IPS DF 19.7 (cell line): ENCODE measurements at places on chromosomes 3 and 15.

DNA sequence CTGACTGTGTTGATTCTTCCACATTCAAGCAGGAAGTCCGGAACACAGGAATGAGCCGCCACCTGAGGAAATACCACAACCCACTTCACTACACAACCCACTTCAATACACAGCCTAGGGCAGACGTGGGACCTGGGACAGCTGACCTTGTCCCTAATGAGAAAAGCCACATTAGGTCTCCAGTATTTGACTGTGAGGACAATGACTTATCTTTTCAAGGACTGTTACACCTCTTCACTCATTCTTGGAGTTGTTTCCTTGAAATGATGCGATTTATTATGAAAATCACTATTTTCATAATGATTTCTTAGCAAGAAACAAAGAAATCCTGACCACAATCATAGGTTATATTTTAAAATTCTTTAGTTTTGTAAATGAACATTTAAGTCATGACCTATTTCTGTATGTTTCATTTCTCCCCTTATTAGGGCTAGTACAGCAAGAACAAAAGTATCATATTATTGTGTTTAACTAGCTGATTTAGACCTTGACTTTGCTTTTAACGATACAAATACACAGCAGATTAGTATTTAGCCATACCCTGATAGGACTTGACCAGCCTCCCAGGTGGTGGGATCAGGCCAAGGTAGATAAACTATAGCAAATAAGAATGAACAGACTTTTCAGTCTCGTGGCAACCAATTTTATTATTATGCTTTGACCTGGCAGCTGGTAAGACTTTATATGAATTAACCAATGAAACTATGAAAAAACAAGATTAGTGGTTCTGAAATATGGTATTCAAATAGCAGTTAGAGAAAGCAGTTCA is 6.0 kb downstream of the RAB27A start:
- DNase-seq, result no peak

DNA sequence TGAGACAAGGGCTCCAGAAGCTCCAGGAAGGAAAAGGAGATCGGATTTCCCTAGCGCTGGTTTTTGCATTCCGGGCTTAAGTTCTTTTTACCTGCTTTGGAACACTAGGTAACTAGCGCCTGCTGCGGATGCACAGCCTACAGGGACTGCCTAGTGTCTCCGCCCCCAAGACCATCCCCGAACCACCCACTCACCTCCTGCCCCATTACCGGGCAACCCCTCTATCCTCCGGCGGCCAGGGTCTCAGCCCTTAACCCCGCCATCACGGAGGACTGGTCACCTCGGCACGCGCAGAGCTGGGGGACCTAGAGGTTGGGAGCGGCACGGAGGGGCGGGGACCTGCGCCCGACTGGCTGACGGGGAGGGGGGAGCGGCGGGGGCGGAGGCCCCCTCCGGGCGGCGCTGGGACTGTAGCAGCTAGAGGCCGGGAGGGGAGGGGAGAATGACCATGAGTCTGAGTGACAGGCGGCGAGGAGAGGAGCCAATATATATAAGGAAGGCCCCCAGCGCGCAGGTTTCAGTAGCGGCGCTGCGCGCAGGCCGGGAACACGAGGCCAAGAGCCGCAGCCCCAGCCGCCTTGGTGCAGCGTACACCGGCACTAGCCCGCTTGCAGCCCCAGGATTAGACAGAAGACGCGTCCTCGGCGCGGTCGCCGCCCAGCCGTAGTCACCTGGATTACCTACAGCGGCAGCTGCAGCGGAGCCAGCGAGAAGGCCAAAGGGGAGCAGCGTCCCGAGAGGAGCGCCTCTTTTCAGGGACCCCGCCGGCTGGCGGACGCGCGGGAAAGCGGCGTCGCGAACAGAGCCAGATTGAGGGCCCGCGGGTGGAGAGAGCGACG is at the start of gene DLL4:
Gene DLL4, plus strand, starts transcription at position 520 of the 839 bp plus-strand sequence. CDS start 329 bp downstream, outside the sequence.
- no peak for DNase-seq

DNA sequence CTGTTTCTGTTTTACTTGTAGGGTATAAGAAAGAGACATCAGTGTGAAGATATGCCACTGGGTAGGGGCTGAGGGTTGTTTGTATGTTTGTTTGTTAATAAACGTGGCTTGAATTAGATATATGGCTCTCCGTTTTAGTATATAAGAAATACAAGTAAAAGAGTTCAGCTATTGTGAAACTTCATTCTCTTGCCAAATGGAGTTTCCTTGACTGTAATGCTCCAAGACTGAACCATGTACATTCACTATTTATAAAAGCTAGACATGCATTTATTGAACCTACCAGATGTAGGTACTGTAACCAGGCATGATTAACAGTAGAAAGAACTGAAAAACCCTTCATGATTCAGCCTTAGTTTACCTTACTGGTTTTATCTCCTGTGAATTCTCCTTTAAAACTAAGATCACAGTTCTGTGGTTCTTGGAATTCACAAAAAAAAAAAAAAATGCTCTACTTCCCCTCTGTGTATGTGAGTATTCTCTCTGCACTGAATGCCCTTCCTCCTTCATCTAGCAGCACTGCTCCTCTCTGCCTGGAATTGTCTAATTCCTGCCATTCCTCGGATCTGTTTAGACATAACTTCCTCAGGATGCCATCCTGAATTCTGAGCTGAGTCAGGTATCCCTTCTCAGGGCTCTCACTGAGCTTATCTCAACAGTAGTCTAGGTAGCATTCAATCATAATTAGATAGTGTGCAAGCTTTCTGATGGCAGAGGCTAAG is 504.4 kb downstream of the FHIT start:
- no peak for DNase-seq

DNA sequence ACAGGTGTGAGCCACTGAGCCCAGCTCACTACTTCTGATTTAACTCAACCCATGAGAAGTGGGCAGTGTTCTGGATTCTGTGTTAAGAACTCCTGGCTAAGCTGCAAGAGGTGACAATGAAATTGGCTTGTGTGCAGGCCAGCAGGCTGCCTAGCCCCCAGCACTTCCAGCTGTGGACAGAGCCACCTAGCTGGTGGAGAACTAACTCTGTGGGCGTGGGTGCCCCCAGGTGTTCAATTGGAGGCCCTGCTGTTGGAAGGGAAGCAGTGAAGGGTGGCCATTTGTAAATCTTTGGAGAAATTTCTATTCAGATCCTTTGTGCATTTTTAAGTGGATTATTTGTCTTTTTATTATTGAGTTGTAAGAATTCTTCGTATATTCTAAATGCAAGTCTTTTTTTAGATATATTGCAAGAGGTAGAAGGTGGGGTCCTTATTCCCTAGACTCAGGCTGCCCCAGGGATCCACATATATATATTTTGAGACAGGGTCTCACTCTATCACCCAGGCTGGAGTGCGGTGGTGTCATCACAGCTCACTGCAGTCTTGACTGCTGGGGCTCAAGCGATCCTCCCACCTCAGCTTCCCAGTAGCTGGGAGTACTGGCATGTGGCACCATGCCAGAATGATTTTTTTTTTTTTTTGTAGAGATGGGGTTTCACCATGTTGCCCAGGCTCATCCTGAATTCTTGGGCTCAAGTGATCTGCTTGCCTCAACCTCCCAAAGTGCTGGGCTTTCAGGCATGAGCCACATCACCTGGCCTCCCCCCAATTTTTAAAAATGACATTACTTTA is 7.2 kb upstream of the SCAMP5 start:
- no peak for DNase-seq

- no peak for DNase-seq
Observed at GRCh38 chr3:153180860-153181372, 18.9 kb downstream of the RAP2B start.

GRCh38 chr3:35709691-35710090 is 70.4 kb downstream of the ARPP21 start:
- no peak for DNase-seq

DNA sequence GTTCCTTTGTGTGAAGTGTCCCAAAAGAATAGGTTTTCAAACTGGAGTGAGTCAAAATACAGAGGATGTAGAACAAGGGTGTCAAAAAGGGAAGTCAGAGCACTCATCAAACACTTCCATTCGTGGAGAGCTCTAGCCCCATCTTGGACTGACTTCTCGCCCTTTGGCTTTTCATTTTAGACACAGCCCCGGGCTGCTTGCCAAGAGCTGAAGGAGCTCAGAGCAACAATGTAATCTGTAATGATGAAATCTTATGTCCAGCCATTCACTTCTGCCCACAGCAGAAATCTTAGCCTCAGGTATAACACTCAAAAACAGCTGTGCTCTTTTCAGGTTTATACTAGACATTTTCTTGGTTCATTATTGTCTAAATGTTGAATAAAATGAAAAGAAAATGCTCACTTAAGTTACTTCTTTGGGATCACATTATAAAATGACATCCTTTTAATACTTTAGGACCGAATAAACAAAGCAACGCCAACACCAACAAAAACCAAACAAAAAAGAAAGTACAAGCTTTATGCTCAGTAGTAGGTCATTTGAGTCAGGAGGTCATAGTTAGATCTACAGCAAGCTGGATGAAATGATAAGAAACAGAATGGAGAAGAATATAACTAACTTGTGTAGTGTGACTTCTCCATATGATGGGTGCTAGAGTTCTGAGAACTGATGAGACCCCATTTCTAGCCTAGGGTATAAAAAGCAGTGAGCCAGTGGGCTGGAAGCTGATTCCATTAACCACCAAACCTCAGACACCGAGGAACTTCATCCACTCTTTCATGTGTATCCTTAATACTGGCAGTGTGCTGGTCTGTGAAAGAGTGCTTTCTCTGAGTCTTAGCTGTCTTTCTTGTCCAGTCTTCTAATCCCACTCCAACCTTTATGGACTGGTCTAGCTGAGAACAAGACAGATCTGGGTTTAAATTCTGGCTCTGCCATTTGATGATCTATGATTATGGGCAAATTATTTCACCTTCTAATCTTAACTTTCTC is 131.8 kb upstream of the SLC7A14 start:
- no peak for DNase-seq

- no peak for DNase-seq
Observed at GRCh38 chr3:162262129-162262528, 765.5 kb downstream of the OTOL1 start.

DNA sequence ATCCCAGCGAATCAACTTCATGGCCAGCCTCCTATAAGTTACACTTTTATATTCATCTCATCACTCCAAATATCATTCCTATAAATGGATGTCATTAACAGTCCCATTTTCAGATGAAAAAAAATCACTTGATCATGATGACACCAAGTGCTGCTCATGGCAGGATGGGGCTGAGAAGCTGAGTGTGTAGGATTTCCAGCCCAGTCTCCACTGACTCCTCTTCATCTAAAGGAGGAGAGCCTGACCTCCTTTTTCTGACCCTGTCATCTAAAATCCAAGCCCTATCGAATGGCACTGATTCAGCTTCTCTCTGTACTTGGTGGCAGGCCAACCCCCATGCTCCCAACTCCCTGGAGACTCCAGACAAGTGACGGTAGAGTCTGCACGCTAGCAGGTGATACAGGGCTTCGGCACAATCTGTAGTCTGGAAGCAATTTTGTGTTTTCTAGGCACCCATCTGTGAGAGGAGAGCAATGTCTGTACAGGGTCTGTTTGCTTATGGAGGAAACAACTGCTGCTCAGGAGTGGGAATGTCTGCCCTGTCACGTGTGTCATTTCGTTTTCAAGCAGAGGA is 103.2 kb downstream of the EPHB1 start:
- DNase-seq, result no peak

- DNase-seq, result no peak
Observed at GRCh38 chr15:34732430-34732829, 22.4 kb downstream of the GJD2 start.

DNA sequence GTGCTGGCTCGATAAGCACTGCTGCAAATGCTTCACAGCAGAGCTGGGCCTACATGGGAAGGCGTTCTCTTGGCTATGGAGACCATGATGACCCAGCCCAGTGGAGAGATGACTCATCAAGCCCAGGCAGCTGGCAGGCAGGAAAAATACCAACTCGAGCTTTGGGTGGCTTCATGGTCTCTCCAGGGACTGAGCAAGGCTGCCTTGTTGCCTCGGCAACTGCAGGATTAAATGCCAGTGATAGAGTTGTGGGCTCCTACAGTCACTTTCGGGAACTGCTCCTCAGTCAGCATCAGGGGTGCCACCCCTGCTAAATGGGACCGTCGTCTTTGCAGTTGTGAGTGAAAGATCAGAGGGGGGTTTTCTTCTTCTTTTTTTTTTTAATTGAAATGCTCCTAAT is 54.6 kb upstream of the MYZAP start:
- DNase-seq, result no peak

DNA sequence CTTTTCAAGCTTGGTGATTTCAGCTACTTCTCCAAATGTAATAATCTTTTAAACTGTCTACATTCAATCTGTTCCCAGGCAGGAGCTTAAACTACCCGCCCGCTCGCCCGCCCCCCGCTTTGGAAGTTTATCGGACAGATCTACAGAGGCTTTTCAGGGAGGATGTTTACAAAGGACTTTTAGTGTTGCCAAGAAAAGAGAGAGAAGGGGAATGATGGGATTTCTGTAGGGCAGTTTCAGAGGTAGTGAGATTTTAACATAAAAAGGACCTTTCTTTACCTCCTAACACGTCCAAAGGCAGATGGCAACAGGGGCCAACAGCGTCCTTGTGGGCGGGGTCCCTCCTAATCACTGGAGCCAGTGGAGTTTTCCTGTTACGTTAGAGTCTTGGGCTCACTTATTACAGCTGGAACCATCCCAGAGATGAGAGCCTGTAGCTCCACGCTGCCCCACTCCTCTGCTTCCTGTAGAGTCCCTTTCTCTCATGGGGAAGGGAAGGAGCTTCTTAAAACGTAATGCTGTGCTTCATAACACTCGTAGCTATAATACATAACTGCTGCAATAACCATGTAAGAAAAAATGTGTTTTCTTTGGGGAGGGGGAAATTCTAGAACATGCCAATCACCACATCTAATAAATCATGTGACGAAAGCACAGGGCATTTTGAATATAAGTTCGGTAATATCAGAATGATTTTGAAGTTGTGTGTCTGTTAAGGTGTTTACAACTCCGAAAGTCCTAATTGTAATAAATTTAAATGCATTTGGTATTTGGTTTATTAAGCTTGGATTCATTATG is 30.9 kb downstream of the HES1 start:
- DNase-seq, result no peak
